ENCODE measurements at places on chromosomes 2 and 18.

GRCh38 chr2:165847001-165847400 lies 53.0 kb upstream of the GALNT3 start:
- no peak for DNase-seq

DNA sequence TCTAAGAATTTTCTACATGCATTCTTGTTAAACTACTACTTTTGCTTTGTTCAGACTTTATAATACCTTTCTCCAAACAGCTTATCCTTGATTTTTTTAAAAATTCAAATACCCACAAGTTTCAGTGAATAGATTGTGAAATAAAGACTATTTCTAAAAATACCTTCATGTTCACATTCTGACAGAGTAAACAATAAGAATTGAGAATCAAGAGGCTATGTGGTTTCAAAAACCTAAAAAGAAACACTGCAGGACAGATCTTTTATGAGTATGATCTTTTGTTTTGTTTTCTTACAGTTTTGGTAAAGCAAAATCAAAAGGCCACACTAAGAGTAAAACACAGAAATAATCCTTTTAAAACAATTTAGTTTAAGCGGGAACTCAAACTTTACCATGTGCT lies 21.2 kb downstream of the ALS2 start:
- no peak for DNase-seq

DNA sequence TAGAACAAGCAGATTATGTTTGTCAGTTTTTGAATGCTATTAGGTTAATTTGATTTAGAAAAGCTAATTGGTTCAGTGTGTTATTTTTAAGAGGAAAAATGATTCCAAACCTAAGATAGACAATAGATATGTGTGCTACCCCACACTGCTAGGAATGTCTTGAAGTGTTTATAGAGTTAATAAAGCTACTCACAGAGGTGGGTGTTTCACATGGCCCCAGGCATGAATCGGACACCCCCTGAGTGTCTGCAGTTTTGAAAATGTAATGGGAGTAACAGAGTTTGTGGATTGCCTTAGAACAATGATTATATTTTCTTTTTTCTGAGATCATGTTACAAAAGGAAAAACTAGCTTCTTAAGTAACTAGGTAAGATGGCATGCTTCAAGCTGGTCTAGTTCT lies 348.3 kb downstream of the ADCYAP1 start:
- no peak for DNase-seq

DNA sequence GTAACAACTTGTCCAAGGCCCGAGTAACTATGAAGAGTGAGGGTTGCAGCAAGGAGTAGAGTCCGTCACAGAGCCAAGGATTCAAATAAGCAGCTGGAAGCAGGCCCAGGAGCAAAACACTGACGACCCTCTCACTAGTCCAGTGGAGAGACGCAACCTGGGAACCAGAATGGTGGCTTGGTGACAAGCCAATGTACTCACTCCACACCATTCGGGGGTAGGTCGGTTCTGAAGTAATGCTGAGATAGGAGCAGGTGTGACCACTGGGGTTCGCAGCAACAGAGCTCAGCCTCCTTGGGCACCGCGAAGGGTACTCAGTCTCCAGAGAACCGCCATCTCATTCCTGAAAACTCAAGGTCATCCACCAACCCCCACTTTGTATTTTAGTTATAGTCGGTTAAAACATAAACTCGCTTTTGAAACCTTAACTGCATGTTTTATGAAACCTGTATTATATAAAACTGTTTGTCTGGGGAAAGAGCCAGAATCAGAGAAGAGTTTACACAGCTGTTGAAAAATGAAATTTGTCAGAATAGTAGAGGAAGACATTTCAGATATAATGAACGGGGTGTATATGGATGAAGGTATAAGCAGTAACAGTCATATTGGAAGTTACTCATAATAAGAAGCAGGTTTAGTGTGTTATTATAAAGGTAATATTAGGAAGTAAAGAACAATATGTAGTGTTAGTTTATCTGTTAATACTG lies 8.6 kb downstream of the ANKRD62 start:
- no peak for DNase-seq

- no peak for DNase-seq
Measured at GRCh38 chr2:42829671-42830440, 37.5 kb upstream of the HAAO start.

- no peak for DNase-seq
Measured at GRCh38 chr2:164458792-164459191, 162.5 kb downstream of the GRB14 start.

GRCh38 chr18:32201948-32202672 lies 12.3 kb downstream of the MEP1B start:
- no peak for DNase-seq

GRCh38 chr2:206990360-206990759 lies 51.0 kb downstream of the CPO start:
- DNase-seq, result no peak

DNA sequence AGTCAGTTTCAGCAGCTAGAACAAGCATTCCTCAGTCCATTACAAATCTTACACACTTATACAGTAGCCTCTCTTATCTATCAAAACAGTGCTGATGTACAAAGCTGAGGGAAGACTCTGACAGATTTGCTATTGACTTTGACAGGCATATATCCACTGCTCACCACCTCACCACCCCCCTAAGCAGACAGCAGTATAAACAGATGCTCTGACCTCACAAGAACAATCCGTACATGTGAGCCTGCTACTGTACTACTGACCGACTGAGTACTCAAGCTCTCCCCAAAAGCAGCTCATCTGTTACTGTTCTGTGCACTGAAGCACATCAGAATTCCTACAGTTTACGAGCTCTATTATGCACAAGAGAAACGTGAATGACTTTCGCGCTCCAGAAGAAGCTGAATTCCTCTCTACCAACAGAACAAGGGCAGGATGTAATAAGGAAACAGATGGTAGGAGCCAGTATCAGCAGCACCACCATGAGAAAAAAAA lies 95.6 kb upstream of the PDE1A start:
- DNase-seq, result no peak

GRCh38 chr2:144424559-144425240 lies 95.2 kb downstream of the ZEB2 start:
- no peak for DNase-seq

DNA sequence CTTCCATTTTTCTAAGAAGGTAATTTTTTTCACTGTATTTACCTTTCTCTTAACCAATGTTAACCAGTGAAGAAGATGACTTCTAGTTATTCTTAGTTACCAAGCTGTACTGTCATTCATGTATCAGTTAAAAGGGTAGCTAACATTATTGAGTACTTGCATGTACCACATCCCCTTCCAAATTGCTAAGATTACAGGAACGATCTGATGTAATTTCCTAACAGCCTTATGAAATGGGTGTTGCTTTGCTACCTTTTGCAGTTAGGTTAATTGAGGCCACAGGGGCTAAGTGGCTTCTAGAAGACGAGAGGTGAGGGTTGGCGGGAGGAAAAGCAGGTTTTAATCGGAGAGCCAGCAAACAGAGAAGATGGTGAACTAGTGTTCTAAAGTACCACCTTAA lies 1.8 kb upstream of the SULT6B1 start:
- no peak for DNase-seq

- DNase-seq, result no peak
Measured at GRCh38 chr2:162022290-162022945, 51.6 kb downstream of the DPP4 start.

DNA sequence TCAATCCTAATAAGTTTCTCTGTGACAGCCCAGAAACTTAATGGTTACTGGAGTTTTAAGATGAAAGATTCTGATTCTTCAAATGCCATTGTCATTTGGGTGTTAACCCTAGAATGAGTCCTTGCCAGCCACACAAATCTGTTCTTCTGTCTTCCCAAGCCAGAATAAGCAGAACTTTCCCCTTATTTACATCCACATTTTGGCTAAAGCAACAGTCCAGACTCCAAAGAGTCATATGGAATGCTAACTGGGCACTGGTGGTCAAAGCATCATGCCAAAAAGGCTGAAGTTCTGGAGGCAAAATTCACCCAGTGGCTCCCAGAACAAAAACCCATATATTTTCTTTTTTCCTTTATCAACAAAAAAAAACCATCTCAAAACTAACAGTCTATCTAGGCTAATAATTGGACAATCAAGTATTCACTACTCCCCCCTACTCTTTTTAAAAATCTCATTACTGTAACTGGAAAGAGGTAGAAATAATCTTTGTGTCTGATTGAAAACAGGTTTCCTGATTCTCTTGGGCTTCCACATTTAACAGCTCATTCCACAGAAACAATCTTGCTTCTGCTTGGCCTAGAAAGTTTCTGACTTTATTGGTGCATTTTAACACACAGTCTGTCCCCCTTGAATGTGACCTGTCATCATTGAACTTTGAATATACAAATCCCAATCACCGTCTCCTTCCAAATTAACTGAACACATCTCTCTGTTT lies 89.6 kb upstream of the SETBP1 start:
- DNase-seq, result no peak

- no peak for DNase-seq
Measured at GRCh38 chr18:58217052-58217451, 173.0 kb downstream of the NEDD4L start.

GRCh38 chr18:71951001-71951400 lies 593.1 kb downstream of the CBLN2 start:
- DNase-seq, result no peak

- no peak for DNase-seq
Measured at GRCh38 chr18:46148810-46149209, 44.6 kb downstream of the HAUS1 start.

DNA sequence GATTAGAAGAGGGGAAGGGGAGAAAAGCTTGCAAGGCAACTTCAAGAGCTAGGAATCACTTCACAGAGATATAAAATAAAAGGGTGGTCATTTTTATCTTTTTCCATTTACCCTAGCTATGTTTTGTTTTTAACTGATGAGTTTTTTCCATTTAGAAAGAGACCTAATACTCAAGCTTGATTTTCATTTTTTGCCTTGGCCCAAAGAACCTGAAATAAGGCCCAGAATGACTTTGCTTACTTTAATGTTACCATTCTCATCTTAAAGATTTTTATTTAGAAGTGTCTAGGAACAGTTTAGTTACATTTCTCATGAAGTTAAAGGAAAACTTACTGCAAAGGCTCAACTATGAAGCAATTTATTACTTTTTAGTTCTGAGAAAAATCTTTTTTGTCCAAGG lies 276.3 kb upstream of the ZSWIM2 start:
- no peak for DNase-seq

GRCh38 chr2:28576714-28577113 lies 80.9 kb downstream of the PLB1 start:
- no peak for DNase-seq

GRCh38 chr2:226531061-226531810 lies 268.4 kb downstream of the IRS1 start:
- DNase-seq, result no peak

- no peak for DNase-seq
Measured at GRCh38 chr18:62458346-62458745, 64.5 kb upstream of the ZCCHC2 start.

DNA sequence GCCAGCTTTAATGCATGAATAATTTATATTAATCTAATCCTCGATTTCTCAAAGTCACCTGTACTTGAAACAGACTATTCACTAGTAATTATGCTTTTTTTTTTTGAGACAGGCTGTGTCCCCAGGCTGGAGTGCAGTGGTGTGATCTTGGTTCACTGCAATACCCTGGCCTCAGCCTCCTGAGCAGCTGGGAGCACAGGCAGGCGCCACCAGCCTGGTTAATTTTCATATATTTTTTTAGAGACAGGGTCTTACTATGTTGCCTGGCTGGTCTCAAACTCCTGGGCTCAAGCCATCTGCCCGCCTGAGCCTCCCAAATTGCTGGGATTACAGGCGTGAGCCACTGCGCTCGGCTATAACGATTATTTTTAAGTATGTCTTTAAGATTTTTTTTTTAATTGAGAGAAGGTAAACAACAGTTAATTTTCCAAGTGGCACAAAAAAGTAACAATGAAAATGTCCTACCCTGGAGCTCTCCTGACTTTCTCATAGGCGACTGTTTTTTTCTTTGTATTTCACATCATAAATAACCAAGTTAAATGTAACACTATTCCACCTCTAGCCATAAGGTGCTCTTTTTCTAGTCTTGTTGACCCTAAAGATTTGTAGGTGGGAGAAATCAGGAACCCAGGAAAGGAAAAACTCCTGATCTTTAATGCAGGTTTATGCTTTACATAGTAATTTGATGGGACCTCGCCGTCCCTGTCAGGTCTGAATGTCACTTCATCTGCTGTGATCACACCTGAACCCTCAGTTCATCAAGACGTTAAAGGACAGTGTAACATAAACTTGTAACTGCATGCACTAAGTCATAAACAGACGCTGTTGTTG lies 1.3 kb upstream of the ANKRD12 start:
- no peak for DNase-seq

- DNase-seq, result no peak
Measured at GRCh38 chr2:238841542-238842164, 6.2 kb upstream of the TWIST2 start.

DNA sequence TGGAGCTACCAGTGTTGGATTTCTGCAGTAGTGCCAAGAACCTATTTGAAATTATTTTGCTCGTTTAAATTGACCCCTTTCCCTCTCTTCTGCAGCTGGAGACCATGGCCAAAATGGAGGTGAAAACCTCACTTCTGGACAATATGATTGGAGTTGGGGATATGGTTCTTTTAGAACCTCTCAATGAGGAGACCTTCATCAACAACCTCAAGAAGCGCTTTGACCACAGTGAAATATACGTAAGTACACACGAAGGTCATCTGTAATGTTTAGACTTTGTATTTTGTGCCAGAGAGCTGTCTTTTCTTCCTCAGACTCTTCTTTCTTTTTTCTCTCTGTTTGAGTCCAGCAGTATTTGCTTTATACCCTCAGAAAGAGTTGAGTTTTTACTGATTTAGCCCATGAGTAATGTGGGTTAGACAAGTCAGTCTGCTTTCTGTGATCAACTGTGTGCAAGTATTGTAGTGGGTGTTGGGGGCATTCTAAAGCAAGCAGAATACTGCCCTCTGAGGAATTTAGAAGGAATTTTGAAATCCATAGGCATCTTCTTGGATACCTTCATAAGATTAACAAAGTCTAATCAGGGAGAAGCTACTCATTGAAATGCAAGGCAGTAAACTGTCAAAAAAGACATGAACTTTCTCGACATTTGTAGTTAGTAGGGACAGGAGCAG lies 31.7 kb downstream of the MYO1B start:
- DNase-seq, result no peak

DNA sequence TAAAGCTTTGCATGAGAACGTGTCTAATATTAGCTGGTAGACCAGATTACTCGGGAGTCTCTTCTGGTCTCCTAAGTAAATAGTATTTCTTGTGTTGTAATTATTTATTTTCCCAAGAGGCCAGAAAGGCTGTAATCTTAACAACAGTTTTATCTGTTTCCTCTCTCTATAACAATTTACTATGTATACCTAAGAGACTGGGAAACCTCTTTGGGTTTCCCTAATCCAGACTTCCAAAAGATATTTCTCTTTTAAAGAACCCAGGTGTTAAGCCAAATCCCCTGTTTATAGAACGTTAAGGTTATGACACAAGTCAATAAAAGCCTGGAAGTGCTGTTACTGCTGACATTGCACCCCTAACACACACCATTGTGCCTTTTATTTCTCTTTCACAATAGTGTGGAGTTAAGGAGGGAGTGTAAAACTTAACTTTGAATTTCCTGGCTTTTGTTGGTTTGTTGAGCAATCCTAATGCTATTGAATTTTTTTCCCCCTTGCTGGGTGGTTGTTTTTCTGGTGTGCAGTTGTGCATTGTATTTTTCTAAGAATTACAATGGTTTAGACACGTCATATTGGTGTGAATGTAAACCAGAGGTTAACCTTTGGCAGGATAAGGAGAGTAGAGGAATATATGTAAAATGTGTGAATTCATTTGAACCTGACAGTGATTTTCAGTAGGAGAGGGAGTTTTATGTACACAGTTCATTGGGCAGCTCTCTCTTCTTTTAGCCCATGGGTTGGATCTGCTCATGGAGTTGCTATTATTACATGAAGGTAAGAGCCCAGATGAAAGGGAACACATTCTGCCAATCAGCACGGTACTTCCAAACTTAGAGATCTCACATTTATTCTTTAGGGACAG lies 192.8 kb downstream of the MTX2 start:
- DNase-seq, result no peak

- no peak for DNase-seq
Measured at GRCh38 chr18:47996091-47996541, 65.7 kb upstream of the SMAD2 start.
